ENCODE measurements at places on chromosomes 16 and 17. TPM values are rescaled to one million over a fixed set of nuclear protein-coding genes. Genes with fewer than 3 reads are reported as not detected.

The MT1M gene
- 1.1 TPM for total RNA-seq

The PRDM7 gene
- not detected for total RNA-seq

The KAT7 gene
- total RNA-seq: 17.1 TPM

The NACA2 gene
- not detected for total RNA-seq

The ACSM2A gene
- not detected for total RNA-seq

The TEX14 gene
- total RNA-seq: not detected

The DHX40 gene
- total RNA-seq: 25.3 TPM

The TNFRSF13B gene
- not detected for total RNA-seq

The ZG16 gene
- not detected for total RNA-seq

The ZPBP2 gene
- not detected for total RNA-seq

The IL17C gene
- not detected for total RNA-seq

The TP53TG3 gene
- total RNA-seq: not detected

The SGF29 gene
- 14.3 TPM for total RNA-seq

The TERB1 gene
- total RNA-seq: not detected

The MYO15A gene
- 1.6 TPM for total RNA-seq

The ODAD4 gene
- 1.6 TPM for total RNA-seq

The SALL1 gene
- total RNA-seq: 0.04 TPM

The CD300LG gene
- not detected for total RNA-seq
